ENCODE measurements at places on chromosomes 5 and 9. TPM values are rescaled to one million over a fixed set of nuclear protein-coding genes. Genes with fewer than 3 reads are reported as not detected.

DNA sequence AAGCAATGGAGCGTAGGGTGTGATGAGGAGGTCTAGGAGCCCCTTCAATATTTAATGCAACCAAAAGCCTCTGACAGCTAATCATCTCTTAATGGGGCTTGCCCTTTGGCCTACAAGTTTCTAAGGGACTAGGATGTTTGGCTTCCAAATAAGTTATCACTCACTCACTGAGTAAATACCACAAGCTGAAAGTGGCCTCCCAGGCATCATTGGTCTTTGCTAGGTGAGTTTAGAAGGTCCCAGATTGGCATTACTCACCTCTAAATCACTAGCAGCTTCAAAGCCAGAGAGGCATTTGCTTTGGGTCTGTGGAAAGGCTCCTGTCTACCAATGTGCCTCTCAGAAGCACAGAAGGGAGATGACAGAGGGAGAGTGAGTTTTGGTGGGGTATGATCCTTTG lies 344.2 kb downstream of the NTRK2 start:
- DNase-seq, result no peak

DNA sequence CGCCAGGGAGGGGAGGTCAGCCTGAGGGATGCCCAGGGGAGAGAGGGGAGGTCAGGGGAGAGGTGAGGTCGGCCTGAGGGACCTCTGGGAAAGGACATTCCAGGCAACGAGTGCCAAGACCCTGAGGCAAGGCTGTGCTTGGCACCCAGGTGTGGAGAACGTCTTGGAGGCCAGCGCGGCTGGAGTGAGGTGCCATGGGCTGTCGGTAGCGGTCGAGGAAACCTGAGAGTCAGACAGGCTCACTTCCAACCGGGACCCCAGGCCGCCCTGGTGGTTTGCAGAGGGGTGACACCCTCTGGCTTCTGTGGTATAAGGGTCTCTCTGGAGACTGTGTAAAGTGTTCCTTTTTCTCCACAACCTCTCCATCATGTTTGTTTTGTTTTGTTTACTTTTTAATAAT lies 82.9 kb downstream of the CACNA1B start:
- no peak for DNase-seq

DNA sequence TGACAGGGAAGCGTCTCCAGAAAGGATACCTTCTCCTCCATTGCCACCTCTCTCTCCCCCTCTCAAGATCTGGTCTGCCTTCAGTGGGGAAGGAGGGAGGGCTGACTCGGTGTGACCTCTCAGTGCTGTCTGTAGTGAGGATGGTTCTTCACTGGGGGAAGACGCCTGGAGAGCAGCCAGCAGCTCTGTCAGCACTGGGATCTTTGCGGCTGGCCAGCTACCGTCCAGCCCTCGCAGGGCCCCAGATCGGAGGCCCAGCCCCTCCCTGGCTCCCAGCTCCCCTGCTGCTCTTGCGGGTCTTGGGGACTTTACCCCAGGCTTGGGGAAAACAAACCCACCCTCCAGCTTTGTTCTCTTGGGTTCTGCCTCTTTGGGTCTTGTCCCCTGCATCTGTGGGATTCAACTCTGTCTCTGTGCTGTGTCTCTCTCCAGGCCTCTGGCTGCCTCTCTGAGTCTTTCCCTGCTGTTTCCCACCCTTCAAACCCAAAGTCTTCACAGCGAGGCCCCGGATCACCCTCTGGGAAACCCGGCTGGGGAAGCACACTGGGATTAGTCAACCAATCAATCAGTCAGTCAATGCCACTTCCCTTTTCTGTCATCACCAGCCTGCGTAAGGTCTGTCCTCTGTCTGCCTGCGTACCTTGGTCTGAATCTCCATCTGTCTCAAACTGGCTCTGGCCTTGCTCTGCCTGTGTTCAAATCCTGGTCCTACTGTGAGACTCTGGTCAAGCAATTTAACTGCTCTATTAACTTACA lies 23.0 kb downstream of the FGF18 start:
- DNase-seq, result no peak

- no peak for DNase-seq
Measured at GRCh38 chr9:68546596-68547390, 6.1 kb upstream of the TMEM252 start.

DNA sequence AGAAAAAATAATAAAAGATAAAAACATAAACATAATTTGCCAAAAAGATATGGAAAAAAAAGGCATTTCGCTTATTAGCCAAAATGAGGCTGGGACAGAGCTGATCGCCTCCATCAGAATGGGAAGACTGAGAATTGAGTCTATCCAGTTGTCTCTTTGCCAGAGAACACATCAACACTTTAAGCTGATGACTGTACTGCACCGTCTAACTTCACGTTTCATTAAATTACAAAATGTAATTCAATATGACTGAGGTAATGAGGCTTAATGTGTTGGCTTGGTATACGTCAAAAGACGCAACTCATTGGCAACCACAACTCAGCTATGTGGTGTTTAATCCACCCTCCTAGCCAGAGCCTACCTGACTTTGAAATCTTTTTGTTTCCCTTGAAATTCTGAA lies 462.7 kb upstream of the CD180 start:
- no peak for DNase-seq

BAAT gene
- total RNA-seq, result not detected

TMEM215 gene
- total RNA-seq, result not detected

HBEGF gene
- 60.7 TPM for total RNA-seq

DNA sequence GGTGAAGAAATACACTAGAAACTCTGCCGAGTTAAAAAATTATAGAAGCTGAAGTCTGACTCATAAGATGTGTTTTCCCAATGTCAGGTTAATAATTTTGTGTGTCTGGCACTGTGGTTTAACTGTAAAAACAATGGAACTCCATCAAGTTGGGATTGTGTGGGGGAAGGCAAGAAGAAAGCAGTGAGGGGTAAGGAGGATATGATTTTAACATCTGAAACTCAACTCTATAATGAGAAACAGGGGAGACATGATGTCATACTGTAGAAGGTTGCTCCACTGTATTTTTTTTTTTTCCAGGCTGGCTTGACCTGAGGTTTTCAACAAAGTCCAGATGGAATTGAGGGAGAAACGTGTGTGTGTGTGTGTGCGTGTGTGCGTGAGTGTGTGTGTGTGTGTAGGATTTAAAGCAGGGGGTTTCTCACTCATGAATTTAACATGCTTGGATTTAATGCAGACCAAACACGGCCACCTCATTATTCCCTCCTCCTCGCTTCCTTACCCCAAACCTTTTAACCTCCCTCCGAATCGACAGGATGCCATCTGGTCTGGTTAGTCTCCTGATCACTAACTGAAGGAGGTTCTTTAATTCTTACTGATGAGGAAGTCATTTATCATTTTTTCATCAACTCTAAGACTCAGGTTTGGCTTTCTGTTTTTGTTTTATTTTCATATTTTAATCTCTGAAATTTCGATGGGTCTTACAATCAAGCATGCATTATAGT lies 140.2 kb upstream of the LPAR1 start:
- DNase-seq, result no peak

DNA sequence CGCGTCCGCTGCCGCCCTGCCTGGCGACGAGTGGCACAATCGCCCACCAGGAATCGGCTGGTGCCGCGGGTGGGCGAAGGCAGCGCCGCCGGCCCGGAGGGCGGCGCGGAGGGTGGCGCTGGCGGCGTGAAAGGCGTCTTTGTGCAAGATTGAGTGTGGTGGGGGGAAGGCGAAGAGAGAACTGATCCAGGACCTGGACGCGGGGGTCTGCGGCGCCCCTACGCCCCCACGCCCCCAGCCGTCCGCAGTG lies 4.6 kb upstream of the RGMB start:
- DNase-seq, result no peak

- no peak for DNase-seq
Measured at GRCh38 chr9:81202292-81202691, 487.1 kb downstream of the TLE1 start.

PCDHA5 gene
- 0.16 TPM for total RNA-seq

NMUR2 gene
- not detected for total RNA-seq

- DNase-seq, result no peak
Measured at GRCh38 chr5:16936989-16937438, 926 bp upstream of the MYO10 start.

DNA sequence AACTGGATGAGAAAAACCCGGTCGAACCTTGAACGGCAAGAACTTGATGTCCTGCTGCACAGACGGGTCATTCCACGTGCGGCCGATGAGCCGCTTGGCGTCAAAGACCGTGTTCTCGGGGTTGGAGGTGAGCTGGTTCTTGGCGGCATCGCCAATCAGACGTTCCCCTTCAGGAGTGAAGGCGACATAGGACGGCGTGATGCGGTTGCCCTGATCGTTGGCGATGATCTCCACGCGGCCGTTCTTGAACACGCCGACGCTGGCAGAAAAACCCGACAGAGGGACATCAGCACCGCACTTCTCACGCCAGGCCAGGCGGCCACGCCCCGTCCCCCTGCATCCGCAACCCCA lies 519 bp downstream of the HSPA5 start:
- peak; percentile 61 for DNase-seq

DNA sequence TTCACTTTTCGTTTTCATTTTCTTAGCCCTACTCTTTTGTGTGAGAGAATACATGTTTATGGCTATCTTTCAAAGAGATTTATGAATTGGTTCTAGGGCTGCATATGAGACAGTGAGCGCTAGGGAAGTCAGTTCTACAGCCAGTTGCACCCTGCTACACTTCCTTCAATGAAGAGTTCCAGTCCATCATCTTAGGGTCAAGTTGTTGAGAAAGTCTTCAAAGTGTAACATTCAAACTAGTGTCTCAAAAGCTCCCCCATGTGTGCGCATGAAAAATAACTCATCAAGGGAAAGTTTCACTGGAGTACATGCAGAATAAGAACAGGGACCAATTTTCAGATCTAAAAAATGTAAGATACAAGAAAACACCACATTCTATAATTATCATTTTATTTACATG lies 317.2 kb downstream of the DEPDC1B start:
- no peak for DNase-seq

DNA sequence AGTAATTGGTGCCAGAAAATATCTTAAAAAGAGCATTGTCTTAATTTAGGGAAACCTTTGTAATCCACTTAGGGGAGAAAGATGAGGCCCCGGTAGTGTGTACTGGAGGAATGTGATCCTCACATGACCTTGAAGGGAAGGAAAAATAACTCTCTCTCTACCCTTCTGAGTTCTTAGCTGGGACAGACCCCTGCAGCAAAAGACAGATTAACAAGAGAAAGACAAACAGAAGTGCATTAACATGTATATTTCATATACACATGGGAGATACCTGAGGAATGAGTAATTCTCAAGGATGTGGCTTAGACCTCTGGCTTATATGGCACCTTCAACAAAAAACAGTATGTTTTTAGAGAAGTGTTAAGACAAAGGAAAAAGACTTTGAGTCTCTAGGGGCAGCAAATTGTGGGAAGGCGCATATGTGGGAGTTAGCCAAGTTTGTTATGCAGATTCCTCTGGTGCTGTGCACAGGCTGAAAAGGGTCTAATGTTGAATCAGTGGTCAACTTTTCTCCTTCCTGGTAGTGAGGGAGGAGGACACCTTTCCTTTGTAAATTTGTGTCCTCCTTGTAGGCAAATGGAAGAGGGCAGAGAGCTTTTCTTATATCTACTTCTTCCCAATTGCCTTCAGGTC lies 138.8 kb downstream of the LRRC70 start:
- DNase-seq, result no peak

- no peak for DNase-seq
Measured at GRCh38 chr5:60503771-60504170, 196.2 kb downstream of the DEPDC1B start.

GRCh38 chr5:81182396-81183390 lies 50.4 kb upstream of the CKMT2 start:
- no peak for DNase-seq

DNA sequence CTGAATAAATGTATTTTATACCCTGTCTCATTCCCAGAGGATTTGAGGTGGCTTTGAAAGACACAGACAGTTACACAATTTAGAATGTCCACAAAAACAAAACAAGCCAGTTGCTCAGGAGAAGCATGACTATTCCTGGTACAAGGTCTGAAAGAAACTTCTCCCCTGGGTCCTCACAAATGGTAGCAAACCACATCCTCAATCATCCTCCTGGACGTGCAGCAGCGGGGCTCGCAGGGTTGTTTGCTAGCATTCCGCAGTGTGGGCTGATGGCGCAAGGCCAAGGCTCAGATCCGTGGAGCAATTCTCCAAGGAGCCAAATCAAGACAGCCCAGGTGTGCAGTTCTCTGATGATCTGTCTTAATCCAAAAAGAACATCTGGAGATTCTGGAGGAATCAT lies 210.3 kb downstream of the ACTL7B start:
- no peak for DNase-seq

ORM2 gene
- not detected for total RNA-seq

GRCh38 chr9:74496819-74497747 lies at the start of gene RORB:
Gene RORB (plus strand): TSS chr9:74497335. CDS start chr9:74497977, 642 bp downstream.
- DNase-seq, result no peak

GRCh38 chr5:27325513-27325912 lies 287.1 kb upstream of the CDH9 start:
- no peak for DNase-seq

DNA sequence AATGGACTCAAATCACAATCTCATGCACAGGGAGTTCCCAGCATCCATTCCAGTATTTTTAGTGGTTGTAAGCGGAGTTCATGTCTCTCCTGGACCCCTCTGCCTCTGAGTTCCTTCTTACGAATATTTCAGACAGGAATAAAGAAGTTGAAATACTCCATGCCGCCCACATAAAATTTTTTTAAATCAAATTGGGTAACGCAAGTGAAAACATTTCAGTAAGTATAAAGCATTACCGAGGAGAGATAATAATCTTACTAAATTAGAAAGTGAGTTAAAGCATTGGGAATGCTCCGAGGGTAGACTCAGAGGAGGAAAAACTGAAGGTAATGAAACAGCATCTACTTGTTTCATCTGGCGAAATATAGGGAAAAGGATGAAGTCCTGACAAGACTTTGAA lies 317.6 kb downstream of the ARRDC3 start:
- no peak for DNase-seq

- no peak for DNase-seq
Measured at GRCh38 chr5:39013938-39014337, 60.3 kb downstream of the RICTOR start.

PCDHGB1 gene
- 3.3 TPM for total RNA-seq

TLE1 gene
- total RNA-seq, result 17.1 TPM

LRRC8A gene
- 45.3 TPM for total RNA-seq

GRCh38 chr9:105296877-105297287 lies 52.4 kb downstream of the SLC44A1 start:
- no peak for DNase-seq

- no peak for DNase-seq
Measured at GRCh38 chr9:126097679-126098078, 228.9 kb upstream of the MVB12B start.

- DNase-seq, result no peak
Measured at GRCh38 chr9:91269907-91270491, 91.7 kb downstream of the AUH start.

DNA sequence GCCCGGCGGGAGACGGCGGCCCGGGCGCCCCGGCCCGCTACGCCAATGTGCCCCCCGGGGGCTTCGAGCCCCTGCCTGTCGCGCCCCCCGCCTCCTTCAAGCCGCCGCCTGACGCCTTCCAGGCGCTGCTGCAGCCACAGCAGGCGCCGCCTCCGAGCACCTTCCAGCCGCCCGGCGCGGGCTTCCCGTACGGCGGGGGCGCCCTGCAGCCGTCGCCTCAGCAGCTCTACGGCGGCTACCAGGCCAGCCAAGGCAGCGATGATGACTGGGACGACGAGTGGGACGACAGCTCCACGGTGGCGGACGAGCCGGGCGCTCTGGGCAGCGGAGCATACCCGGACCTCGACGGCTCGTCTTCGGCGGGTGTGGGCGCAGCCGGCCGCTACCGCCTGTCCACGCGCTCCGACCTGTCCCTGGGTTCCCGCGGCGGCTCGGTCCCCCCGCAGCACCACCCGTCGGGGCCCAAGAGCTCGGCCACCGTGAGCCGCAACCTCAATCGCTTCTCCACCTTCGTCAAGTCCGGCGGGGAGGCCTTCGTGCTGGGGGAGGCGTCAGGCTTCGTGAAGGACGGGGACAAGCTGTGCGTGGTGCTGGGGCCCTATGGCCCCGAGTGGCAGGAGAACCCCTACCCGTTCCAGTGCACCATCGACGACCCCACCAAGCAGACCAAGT lies 723 bp downstream of the SNX18 start:
- DNase-seq, result no peak
